ENCODE measurements at places on chromosomes 1 and 21.

GRCh38 chr1:51147394-51147793 is 45.4 kb downstream of the C1orf185 start:
- no peak for DNase-seq

DNA sequence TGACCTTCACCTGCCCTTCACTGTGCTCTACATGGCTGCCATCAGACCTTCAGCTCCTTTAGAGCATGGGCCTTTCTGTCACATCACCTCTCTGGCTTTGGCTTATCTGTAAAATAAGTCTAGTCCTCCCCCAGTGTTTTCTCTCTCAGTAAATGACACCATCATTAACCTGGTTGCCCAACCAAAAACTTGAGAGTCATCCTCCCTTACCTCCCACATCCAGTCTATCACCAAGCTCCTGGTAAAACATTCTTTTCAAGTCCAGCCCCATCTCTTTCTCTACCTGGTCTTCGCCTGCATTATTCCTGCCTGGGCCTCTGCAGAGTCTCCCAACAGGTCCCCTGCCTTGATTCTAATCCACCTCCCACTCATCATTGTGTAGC is 13.1 kb downstream of the SLC26A9 start:
- DNase-seq = no peak

GRCh38 chr1:234361102-234361603 is 12.1 kb upstream of the COA6 start:
- no peak for DNase-seq

DNA sequence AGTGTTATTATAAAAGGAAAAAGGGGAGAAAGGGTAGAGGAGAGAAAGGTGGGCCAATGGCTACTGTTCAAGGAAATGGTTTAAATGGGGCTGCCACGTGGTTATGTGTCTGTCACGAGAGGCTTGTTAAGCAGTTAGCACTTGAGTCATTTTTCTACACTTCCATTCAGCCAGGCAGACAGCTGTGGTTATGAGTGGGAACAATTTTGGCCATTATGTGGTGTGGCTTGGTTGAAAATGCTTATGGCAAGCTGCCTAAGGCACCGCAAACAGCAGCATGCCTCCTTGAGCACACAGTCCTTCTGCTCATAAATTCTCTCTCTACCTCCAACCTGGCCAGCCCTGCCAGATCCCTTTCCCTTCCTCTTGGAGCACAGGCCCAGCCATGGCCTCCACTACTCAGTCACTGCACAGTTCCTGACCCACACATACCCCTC is 3.2 kb upstream of the SRM start:
- DNase-seq = no peak

- no peak for DNase-seq
Measured at GRCh38 chr1:162835157-162835899, 25.6 kb downstream of the CCDC190 start.

- no peak for DNase-seq
Measured at GRCh38 chr1:40314721-40315238, 2.3 kb downstream of the COL9A2 start.

DNA sequence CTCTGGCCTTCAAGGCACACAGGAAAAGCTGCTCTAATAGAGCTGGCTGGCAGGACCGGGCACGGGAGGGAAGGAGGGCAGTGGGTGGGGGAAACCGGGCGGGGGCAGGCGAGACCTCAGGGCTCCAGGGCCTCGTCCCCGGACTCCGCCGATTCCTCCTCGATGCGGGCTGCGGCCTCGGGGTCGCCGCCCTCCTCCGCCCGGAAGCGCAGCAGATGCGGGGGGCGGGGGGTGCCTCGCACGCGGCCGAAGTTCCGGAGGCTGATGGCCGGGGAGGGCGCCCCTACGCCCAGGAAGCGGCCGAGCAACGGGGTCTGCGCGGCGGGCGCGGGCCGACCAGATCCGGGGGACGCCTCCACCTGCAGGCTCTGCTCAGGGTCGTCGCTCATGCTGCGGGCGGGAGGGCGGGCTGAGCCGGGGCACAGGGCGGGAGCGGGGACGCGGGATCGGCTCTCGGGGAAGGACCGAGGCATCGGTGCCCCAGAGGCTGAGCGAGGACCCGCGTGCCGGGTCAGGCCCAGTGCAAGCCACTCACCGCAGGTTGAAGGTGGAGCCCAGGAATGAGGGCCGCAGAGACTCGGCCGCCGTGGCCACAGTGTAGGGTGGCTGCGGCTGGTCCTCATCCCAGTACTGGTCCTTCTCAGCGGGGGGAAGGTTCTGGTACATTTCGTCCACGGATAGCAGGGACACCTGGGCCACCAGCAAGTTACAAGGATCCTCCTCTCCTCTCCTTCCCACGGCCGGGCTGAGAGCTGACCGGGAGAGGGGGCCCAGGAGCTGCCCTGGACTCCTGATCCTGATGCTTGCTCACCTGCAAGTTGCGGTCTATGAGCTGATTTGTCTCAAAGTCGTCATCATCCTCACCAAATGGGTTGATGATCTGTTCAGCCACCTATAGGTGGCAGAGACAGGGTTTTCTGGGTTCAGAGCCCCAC is 3.6 kb downstream of the BEST4 start:
- DNase-seq = no peak

DNA sequence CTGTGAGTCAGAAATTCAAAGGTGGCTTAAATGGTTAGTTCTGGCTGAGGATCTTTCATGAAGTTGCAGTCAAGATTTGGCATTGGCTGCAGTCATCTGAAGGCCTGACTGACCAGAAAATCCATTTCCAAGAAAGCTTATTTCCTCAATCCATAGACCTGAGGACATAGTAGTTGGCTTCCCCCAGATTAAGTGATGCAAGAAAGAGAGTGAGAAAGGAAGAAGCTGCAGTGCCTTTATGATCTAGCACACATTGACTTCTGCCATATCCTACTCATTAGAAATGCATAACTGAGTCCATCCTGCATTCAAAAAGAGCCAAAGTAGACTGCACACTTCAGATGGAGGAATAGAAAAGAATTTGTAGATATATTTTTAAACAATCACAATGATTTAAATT is 222.6 kb downstream of the COL24A1 start:
- no peak for DNase-seq

DNA sequence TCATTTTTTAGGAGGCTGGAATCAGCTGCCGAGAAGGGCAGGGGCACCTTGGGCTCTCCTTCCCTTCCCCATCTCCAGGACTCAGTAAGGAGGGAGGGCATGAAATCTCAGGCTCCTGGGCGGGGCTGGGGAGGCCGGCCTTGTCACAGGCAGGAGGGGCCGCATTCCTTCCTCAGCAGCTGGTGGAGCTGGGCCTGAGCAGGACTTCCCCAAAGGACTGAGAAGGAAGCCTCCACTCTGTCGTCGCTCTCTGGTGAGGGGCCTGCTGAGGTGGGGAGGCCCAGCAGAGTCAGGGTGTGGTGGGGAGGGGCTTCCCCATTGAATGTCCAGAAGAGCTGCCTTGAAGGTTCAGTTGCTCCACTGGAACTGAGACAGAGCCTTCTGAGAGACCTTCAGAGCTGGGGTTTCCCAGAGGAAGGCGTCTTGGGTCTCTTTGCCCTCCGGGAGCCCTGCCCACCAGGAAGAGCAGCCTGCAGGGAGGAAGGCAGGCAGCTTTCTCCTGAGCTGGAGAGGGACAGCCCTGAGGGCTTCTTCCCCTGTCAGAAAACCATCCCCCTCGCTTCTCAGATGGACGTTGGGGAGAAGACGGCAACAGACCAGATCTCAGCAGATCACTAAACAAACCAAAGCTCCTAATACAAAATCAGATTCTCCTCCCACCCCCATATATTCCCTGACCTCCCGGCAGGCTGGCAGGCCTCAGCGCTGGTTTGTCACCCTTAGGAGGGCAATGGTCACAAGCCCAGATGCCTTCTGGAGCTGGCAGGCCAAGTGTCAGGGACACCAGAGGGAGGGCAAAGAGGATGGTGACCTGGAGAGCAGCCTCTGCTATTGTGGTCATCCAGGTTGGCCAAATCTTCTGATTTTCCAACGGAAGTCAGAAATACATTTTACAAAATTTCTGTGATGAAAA is 10.7 kb downstream of the KCNA10 start:
- peak; percentile 18 for DNase-seq

DNA sequence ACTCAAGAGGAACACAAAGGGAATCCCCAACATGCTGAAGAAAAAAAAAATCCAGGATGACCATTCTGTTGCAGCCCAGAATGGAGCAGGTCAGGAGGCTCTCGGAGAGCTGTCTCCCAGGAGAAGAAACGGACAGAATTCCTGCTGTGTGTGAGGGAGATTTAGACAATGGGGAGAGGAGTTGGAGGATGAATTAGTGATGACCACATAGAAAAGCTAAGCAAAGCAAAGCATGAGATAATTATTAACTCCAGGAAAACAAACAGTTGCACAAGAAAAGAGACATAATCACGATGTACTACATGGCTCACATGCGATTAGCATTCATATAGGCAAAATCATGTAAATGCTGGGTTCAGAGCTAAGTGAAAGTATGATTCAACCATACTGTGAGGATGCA is 61.1 kb upstream of the SMYD2 start:
- DNase-seq = no peak

- DNase-seq = no peak
Measured at GRCh38 chr1:29502911-29503840, 266.9 kb downstream of the PTPRU start.
